Progenitor cell of endocrine pancreas (in vitro differentiated cells): ENCODE measurements at places on chromosomes 3 and 15. TPM values are rescaled to one million over a fixed set of nuclear protein-coding genes. Genes with fewer than 3 reads are reported as not detected.

The APOD gene
- not detected in 2 replicates for total RNA-seq

The DNAH12 gene
- 1.1 and 1.2 TPM in 2 replicates for total RNA-seq

The FSTL1 gene
- total RNA-seq, result 210 and 225 TPM in 2 replicates

The FBXL2 gene
- total RNA-seq, result 20.0 and 23.9 TPM in 2 replicates

The MKRN3 gene
- total RNA-seq, result 0.24 and 0.46 TPM in 2 replicates

The CD96 gene
- total RNA-seq, result not detected in 2 replicates

The KNG1 gene
- not detected in 2 replicates for total RNA-seq
